ACHN (cell line): ENCODE measurements at places on chromosomes 1 and 21.

GRCh38 chr1:47717341-47717740, 279.5 kb downstream of the FOXD2 start:
- no peak for DNase-seq

- DNase-seq: no peak
These were observed 77.6 kb downstream of the CLSTN1 start for GRCh38 chr1:9746211-9746610.

GRCh38 chr1:229022595-229023333, 248.1 kb upstream of the RAB4A start:
- DNase-seq: no peak

- DNase-seq: no peak
These were observed 44.8 kb downstream of the GPR161 start for GRCh38 chr1:168091720-168092550.

DNA sequence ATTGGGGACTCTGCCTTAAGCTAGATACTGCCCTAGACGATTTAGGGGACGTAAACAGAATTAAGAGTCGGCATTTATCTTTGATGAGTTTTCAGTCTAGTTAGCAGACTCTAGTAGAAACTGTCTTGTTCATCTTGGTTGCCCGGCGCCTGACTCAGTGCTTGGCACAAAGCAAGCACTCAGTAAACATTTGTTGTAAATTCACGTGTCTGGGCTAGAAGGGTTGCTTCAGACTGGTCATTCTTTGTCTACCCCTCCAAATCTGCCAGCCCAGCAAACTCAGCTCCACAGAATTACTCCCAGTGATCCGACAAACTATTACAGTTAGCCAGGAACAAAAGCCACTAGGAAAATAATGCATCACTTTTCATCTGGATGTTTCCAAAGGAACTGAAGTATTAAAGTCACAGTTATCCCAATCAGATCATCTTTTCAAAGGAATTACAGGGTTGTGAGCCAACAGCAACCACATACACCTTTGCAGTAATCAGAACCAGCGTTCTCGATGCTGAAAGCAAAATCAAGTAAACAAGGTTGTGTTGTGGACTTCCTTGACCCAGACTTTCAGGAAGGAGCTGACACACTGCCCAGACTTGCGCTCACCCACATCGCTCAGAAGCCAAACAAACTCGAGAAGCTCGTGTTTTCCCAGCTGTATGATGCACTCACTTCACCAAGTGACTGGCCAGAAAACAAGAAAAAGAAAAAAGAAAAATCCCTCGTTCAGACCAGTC, 66.5 kb upstream of the GADD45A start:
- DNase-seq: peak; percentile 6

DNA sequence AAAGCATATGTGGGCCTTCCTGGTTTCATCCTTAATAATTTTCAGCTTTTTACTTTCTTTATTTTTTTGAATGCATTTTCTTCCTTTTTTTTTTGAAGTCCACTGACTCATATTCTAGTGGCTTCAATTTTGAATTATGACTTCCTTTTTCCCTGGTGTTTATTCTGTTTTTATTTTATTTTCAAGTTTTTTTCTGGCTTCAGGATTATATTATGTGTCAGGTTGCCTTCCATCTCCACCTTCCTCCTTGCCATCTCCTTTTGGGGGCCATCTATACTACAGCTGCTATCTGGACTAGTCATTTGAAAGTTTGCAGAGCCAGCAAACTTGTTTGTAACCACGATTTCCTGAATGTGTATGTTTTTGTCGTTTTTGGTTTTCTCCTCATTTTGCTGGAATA, 117.6 kb downstream of the LEPR start:
- DNase-seq: no peak

DNA sequence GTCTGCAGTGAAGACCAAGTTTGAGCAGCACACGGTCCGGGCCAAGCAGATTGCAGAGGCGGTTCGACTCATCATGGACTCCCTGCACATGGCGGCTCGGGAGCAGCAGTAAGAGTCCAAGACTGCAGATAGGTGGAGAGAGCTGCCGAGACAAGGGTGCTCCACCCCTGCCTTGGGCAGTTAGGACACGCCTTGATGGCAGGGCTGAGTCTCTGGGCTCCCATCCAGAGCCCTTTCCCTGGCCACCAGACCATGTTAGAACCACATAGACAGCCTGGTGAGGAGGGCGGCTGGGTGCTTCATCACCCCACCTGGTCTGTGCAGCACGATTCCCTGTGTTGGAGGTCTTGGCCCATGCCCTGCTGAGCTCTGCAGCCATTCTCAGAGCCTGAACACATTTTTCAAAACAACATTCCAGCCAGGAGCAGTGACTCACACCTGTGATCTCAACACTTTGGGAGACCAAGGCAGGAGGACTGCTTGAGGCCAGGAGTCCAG, 17.3 kb upstream of the MIIP start:
- peak; percentile 62 for DNase-seq

- peak; percentile 92 for DNase-seq
These were observed 15.5 kb upstream of the CITED4 start for GRCh38 chr1:40877698-40878097.

DNA sequence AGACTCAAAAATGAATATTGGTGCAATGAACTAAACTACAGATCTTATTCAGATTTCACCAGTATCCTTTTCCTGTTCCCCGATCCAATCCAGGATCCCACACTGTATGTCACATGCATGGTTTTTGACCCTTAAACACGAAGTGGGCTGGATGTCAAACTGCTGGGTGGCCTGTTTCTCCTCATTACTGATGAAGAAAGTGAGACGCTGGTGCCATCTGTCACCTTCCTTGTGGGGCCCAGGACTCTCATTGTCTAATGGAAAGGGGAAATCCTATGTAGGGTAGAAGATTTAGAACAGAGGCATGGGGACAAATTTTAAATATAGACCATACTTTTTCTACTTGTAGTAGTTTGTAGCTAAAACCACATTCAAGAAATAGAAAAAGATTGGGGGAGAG, 56.2 kb downstream of the DISC1 start:
- DNase-seq: no peak

DNA sequence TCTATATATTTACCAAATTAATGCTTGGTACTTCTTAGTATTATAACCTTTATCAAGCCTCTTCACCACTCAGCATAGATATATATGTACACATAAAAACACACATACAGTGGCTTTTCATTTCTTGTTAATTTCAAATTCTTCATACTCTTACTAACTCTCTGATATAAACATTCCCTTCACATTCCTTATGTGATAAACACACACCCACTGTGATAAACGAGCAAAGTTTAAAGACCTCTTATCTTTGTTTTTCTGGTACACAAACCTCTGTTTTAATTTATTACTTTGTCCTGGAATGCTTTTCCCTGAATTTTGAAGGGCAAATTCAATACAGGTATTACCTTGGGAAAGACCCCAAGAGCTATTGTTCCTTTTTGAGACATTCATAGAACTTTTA, 379.1 kb upstream of the TMPRSS15 start:
- DNase-seq: no peak

GRCh38 chr1:84208935-84209334, 64.9 kb downstream of the PRKACB start:
- DNase-seq: no peak

DNA sequence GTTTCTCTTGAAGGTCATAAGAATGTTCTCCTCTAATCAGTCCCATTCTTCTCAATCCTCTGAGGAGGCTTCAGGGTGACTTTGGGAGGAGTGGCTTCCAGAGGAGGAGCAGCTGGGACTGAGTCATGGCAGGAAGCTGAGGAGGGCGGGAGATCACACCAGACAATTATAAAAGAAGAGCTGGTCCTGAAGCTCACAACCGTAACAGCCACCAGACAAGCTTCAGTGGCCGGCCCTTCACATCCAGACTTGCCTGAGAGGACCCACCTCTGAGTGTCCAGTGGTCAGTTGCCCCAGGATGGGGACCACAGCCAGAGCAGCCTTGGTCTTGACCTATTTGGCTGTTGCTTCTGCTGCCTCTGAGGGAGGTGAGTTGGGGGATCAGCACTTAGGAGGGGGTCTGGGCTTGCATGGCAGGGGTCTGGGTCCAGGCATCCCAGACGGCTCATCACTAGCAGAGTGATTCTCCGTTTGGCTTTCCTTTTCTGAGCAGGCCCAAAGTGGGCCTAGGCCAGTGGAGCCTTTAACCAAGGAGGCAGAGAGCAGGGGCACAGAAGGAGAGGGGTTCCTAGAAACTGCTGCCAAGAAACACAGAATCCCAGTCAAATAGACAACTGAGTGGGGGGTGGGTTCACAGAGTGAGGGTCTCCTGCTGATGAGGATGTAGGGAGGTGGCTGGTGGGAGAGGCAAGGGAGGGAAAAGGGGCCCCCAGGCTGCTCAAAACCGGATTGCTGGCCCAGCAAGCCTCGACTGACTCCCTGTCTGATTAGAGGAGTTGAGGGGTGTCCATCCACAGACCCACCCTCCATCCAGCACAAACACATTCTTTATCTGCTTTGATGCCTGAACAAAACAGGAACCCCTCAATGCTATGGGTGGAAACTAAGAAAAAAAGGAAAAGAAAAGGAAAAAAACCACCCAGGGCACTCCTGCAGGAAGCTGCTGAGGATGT, at the start of gene ECM1:
Gene ECM1 (plus strand): TSS at position 198 of the 953 bp plus-strand sequence. CDS start 101 bp downstream, at position 299.
- peak; percentile 74 for DNase-seq

DNA sequence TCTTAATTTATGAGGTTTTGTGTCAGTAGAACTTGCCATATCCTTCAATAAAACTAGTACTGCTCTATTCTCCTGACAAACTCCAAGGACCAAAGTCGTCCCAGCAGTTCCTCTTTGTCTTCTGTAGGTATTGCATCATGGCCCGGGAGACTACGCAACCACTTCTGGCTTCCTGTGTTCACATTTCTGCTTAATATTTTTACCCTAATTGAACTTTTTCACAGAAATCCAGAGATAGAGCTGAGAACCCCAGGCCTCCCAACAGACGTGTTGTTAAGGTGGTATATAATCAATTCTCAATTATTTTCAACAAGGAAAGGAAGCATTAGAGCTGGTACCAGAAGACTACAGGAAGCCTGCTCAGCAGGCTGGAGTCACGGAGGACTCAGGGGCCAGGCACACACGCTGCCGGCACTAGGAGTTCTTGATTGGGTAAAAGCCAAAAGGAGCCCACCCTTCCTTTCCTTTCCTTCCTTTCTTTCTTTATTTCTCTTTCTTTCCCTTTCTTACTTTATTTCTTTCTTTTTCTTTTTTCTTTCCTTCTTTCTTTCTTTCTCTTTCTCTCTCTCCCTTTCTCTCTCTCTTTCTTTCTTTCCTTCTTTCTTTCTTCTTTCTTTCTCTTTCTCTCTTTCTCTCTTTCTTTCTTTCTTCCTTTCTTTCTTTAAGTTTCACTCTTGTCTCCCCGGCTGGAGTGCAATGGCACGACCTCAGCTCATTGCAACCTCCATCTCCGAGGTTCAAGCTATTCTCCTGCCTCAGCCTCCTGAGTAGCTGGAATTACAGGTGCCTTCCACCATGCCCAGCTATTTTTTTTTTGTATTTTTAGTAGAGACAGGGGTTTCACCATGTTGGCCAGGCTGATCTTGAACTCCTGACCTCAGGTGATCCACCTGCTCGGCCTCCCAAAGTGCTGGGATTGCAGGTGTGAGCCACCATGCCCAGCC, 173.7 kb downstream of the ZBTB18 start:
- DNase-seq: no peak

GRCh38 chr1:34087986-34088385, 77.0 kb downstream of the CSMD2 start:
- DNase-seq: no peak

GRCh38 chr1:92536980-92537884, 50.5 kb upstream of the GFI1 start:
- DNase-seq: peak; percentile 43

GRCh38 chr1:22120469-22120790, 22.5 kb downstream of the WNT4 start:
- DNase-seq: no peak

- peak; percentile 20 for DNase-seq
These were observed 7.7 kb upstream of the HTR1D start for GRCh38 chr1:23224739-23225648.

DNA sequence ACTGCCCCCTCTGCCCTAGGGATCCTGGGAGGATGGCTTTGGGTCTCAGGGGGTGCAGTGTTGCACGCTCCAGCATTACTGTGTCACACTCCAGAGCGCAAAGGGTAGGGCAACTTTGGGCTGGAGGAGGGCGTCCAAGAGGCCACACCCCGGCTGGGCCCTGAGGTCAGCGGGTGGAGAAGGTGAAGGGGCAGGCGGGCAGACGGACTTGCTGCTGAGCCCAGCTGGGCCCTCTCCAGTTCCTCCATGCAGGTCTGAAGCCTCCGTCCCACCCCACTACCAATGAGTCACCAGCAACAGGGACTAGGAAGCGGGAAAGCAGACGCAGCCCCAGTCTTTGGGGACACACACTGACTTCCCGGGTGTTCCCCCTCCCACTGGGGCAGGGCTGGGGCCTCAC, 116.0 kb downstream of the CASZ1 start:
- no peak for DNase-seq

DNA sequence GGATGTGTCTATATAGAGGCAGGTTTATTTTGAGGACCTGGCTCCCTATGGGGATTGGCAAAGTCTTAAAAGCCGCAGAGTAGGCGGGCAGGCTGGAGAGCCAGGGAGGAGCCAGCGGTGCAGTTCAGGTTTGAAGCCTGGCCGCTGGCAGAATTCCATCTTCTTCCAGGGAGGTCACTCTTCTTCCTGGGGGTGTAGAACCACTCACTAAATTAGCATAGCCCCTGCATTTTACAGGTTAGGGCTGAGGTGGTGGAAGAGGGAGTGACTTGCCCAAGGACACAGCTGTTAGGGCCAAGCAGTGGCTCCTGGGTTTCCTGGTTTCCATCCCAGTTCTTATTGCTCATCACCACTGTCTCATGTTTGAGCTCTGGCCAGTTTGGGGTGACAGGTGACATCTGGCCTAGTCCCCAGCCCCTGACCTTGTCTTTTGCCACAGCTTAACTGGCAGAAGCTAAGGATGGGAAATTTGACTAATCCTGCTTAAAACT, 1.4 kb downstream of the PINK1 start:
- no peak for DNase-seq

DNA sequence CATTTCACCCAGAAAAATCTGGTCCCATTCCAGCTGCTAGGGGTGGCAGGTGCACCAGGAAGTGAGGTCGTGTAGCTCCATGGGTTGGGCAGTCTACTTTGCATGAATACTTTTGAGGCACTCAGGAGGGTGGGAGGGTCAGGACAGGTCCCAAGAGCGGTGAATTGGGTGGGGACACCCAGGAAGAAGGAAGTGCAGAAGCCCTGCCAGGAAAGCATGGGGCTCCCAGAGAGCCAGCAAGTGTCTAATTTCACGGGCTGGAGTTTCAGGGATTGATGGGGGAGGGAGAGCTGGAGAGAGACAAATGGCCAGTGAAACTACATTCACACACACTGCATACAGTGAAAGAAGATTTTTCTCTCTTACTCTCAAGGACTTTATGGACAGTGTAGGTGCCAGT, 137.8 kb downstream of the GALNT2 start:
- DNase-seq: no peak

DNA sequence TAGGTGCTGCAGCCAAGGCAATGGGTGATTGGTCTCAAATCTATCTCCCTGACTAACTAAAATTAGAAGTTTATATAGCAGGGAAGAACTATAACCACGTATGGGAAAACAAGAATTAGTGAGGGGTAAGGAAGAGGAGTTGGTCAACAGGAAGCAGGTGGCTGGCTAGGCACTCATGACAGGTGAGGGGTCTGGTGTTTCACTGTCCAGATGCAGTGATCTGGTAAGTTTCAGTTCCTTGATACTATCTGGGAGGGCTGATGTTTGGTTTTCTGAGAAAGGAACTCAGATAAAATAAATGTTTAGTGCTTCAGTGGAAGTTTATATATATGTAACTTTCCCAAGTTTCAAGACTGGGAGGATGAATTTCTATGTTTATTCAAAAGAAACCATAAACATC, 11.6 kb upstream of the POU2F1 start:
- no peak for DNase-seq

GRCh38 chr1:154288661-154289060, 16.2 kb downstream of the HAX1 start:
- DNase-seq: no peak
